ENCODE measurements at places on chromosomes 12 and 14.

GRCh38 chr12:65800937-65801336 lies 23.3 kb upstream of the HMGA2 start:
- DNase-seq: no peak

GRCh38 chr12:117119592-117120198 lies 20.5 kb upstream of the TESC start:
- DNase-seq: no peak

GRCh38 chr14:21712036-21712435 lies 38.4 kb upstream of the OR4E1 start:
- no peak for DNase-seq

DNA sequence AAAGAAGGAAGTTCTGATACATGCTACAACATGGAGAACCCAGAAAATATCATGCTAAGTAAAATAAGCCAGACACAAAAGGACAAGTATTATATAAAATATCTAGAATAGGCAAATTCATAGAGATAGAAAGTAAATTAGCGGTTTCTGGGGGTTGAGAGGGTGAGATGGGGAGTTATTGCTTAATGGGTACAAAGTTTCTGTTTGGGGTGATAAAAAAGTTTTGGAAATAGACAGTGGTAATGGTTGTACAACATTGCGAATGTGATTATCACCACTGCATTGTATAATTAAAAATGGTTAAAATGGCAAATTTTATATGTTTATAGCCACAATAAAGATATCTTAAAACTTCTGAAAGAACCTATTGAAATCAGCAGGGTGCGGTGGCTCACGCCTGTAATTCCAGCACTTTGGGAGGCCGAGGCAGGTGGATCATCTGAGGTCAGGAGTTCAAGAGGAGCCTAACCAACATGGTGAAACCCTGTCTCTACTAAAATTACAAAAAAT lies 15.0 kb downstream of the ZBTB25 start:
- no peak for DNase-seq

- DNase-seq: peak; percentile 8
Measured at GRCh38 chr12:126519833-126520232, 1454.6 kb downstream of the AACS start.

DNA sequence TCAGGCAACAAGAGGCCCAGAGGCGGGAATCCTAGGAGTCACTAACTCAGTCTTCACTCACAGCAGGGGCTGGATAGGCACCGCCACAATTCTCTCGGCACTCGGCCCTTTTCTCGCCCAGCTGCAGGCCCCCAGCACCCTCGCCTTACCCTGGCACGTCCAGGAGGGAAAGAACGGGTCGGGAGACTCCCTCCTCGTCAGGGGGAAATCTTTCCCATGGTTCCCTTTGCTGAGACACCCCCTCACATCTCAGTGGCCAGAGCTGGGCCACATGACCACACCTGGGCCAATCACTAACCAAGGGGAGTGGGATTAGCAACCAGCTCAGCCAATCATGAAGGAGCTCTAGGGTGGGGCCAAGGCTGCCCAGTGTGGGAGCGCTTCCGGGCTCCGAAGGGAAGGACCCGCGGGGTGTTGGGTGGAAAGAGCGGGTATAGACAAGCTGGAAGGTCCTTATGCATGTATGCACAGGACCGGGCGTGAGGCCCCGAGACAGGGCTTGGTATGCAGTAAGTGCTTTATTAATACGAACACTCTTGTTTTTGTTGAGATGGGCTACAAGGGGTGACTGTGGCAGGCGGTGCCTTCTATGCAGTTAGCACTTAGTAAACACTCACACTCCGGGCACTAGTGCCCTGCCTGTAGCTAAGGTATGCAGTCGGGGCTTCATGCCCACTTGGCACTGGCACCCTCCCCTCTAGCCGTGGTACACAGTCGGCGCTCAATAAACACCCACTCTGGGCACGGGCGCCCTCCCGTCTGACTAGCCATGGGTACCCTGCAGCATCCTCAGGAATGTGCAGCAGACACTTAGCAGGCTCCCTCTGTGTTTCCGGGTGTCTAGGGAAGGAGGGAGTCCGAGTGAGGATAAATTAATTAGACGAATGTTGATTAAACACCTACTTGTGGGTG lies 40.3 kb downstream of the ADGRD1 start:
- no peak for DNase-seq

DNA sequence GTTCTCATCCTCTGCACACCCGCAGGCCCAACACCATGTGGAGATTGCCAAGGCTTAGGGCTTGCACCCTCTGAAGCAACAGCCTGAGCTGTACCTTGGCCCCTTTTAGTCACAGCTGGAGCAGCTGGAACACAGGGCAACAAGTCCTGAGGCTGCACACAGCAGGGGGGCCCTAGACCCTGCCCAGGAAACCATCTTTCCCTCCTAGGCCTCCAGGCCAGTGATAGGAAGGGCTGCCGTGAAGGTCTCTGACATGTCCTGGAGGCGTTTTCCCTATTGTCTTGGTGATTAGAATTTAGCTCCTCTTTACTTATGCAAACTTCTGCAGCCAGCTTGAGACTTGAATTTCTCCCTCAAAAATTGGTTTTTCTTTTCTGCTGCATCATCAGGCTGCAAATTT lies 373.5 kb upstream of the CLEC14A start:
- DNase-seq: no peak

GRCh38 chr14:75331471-75331870 lies 52.8 kb downstream of the FOS start:
- DNase-seq: no peak

DNA sequence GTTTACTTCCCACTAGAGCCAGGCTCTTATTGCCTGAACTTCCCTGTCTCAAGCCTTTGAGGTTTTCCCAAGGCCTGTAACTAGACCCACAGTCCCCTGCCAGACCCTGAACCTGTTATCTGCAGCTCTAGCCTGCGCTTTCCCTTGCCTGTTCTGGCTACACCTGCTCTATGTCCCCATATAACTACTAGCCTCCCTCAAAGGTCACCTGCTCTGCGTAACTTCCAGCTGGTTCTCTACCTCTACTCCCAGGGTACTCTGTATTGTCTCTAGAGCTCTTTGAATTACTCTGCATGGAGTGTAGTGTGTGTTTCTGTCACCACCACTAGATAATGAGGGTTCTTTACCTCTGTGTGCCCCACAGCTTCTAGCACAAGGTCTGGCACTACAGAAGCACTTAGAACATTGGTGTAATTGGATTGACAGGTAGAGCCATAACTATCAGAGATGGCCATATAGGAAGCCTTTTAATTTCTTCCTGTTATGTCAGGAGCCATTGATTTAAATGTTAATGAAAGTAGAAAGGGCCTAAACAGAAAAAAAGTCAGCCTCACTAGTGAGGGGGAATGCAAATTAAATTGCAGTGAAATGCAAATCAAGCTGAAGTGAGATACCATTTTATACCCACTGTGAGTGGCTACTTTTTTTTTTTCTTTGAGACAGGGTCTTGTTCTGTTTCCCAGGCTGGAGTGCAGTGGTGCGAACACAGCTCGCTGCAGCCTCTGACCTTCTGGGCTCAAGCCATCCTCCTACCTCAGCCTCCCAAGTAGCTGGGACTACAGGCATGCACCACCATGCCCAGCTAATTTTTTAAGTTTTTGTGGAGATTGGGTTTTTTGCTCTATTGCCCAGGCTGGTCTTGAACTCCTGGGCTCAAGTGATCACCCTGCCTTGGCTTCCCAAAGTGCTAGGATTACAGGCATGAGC lies 47.8 kb downstream of the EID3 start:
- DNase-seq: no peak

GRCh38 chr14:65502676-65503124 lies 90.2 kb downstream of the FUT8 start:
- DNase-seq: no peak

- peak; percentile 76 for DNase-seq
Measured at GRCh38 chr12:109518820-109519665, 41.6 kb downstream of the UBE3B start.

DNA sequence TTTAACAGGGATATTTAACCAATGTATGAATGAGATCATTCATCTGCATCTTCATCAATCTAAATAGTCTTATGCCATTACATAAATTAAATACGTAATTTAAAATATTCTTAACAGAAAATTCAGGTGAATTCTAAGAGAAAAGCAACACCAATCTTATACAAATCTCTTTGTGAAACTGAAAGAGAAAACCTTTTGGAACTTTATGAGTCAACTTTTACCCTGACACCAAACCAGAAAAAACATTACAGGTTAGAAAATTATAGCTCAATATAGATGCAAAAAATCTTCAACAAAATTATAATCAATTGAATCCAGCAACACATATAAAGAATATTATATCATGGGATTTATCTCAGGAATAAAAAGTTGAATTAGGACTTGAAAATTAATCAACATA lies 3.4 kb downstream of the GLIPR1L1 start:
- DNase-seq: no peak

DNA sequence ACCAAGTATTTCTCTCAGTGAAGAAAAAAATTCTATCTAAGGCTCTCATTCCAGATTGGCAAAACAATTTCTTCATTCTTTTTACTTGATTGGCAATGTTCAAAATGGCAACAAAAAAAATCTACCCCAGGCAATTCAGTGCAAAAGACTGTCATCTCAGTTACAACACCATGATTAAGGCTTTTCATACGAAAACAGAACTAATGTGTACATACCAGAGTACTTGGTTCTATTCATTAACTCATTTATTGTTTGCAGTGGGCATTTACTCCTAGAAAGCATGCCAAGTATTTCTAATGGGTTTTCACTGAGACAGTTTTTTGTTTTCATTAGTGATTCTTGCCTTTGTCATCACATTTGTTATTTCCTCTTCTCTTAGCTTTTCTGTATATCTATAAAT lies 33.0 kb downstream of the DBX2 start:
- no peak for DNase-seq

DNA sequence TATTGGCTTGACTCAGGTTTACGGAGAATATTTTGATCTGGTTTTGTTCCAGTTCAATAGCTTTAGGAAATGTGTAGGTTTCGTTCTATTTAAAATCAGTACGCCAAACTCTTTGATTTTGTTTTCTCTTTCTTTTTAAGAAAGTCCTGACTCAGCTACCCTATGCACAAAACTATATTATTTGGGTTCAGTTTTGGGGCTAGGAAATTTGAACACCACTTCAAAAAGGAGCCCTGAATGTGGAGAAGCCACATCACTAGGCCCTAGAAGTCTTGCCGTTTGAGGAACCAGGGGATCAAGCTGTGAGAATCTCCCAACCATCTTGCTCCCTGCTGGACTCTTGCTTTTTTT lies 168.2 kb upstream of the BCL2L14 start:
- no peak for DNase-seq

DNA sequence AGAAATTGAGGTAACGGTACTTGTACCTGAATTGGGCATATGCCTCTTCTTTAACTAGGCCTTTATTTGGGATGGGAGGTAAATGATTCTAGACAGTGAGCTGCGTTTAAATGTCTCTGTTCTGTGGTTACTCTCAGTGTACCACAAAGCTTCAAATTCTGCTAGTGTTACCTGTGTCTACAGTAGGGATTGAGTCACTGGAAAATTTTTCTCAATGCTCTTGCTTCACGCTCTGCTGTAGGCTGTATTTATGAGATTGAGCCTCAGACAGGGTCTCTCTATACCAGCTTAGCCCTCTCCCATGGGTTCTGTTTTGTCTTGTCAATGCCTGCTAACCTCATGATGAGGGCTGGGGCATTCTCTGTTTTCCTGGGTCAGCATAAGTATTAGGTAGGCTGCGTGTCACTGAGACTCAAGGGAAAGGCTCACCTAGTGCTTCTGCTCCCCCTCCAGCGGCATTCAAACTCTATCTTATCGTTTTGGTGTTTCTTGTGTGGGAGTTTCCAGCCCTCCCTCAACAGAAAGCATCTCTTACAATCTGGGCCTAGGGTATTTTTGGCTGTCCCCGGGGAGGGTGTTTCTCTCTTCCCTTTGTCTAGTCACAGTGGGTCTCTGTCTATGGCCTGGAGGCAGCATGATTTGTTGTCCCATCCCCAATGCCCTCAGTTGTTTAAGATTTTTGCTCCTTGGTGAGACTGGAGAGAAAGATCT lies 285.8 kb downstream of the ADGRD1 start:
- DNase-seq: no peak

DNA sequence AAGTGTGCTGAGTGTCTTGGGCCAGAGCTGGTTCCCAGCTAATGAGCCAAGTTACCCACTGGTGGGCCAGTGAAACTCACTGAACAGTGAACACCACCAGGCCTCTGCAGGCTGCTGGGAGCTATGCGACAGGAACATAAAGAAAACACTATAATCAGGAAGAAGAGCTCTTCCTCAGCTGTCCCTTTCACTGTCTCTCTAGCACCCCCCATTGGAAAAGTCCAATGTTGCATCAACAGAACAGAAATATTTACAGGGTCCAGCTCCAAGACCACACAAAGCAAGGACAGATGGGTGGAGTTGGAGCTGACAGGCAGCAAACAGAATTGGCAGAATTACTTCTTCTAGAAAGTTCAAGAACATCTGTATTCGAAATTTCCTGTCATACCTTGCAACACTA lies 903.6 kb upstream of the TMEM132C start:
- DNase-seq: no peak

GRCh38 chr14:34775342-34775741 lies 60.9 kb upstream of the CFL2 start:
- DNase-seq: no peak

DNA sequence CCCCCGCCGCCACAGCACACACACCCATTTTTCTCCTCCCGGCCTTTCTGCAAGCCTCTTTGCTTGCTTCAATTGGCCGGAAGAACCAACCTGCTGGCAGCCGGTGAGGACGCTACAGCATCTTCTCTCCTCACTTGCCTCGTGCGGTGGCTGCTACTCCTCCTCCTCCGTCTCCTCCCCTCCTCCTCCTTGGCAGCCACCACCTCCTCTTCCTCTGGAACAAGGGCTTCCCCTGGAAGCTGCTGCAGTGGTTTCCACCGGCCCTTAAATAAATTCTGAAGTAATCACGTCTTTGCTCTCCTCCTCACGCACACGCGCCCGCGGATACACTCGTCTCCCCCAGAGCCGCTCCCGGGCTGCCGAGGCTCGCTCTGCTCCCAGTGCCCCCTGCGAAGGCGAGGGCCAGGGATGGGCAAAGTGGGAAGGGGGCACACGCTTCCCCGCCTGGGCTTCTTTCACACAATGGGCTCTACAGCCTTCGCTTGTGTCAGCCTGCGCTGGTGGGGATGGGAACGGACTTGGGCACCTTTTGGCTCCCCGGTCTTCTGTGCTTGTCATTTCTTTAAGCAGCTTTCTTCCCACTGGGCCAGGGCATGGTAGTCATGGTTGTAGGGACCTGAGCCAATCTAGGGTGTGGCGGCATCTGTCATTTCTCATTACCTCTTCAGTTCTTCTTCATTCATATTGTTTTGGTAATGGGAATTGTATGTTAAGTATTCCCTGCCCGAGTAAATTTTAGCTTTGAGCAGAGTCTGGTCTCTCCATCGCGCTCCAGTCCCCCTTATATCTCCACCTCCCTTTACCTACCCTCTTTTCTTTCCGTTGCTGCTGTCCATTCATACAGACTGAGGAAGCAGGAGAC lies at the start of gene PPFIA2:
Gene PPFIA2, minus strand, starts transcription at position 161 of the 862 bp plus-strand sequence.
- DNase-seq: peak; percentile 71

- DNase-seq: no peak
Measured at GRCh38 chr14:100409651-100410050, 86.5 kb downstream of the SLC25A47 start.

- DNase-seq: no peak
Measured at GRCh38 chr12:78187741-78188140, 357.0 kb downstream of the NAV3 start.

- DNase-seq: no peak
Measured at GRCh38 chr14:54877015-54877702, 25.5 kb downstream of the GCH1 start.
